NCI-H69 (cell line): ENCODE measurements at places on chromosomes 5 and 9.

DNA sequence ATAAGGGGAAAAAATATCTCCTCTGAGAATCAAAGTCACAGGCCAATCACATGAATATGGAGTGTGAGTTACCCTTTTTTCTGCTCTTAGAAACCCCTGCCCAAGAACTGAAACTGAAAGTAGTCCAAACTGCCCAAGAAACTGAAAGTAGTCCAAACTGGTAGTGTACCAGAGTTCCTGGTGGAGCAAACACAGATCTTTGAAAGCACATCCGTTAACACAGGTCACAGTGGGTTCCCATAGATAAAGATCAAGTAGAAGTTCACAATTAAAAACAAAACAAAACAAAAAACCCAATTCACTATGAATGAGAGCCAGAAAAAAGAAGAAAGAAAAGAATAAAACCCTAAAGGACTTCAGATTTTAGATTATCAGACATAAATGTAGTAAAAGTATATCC is 332.4 kb upstream of the EFNA5 start:
- DNase-seq = peak; percentile 51

- DNase-seq = no peak
Measured at GRCh38 chr5:167731951-167732350, 559.5 kb upstream of the WWC1 start.

- no peak for DNase-seq
Measured at GRCh38 chr9:117470902-117471301, 56.0 kb upstream of the ASTN2 start.

GRCh38 chr5:33270671-33271070 is 170.1 kb upstream of the TARS1 start:
- no peak for DNase-seq

GRCh38 chr9:129309041-129309430 is 131.0 kb upstream of the IER5L start:
- DNase-seq = no peak

- DNase-seq = peak; percentile 45
Measured at GRCh38 chr5:139079991-139080610, 118.1 kb downstream of the SIL1 start.

GRCh38 chr9:12923468-12924009 is 148.7 kb downstream of the LURAP1L start:
- DNase-seq = no peak

- no peak for DNase-seq
Measured at GRCh38 chr5:30436691-30437090, 756.8 kb upstream of the CDH6 start.

- no peak for DNase-seq
Measured at GRCh38 chr9:21988056-21988990, 5.9 kb downstream of the CDKN2A start.

GRCh38 chr9:33264003-33264472 is 470 bp downstream of the BAG1 start:
- DNase-seq = peak; percentile 74

DNA sequence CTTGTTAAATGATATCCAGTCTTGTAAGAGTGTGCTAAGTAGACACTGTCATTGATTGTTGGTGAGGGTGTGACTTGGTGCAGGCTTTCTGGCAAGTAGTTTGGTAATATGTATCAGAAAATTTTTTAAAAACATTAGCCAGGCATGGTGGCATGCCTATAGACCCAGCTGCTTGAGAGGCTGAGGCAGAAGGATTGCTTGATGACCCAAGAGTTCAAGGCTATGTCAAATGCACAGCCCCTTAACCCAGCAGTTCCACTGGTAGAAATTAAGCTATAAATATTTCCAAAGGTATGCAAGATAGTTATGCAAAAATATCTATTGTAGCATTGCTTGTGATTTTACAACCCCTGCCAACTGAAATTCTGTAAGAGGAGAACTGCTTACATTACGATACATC is 24.2 kb downstream of the ZBTB43 start:
- no peak for DNase-seq

GRCh38 chr5:77683171-77683732 is 44.7 kb upstream of the OTP start:
- DNase-seq = no peak

GRCh38 chr9:35518981-35519679 is 29.2 kb downstream of the RUSC2 start:
- DNase-seq = no peak

DNA sequence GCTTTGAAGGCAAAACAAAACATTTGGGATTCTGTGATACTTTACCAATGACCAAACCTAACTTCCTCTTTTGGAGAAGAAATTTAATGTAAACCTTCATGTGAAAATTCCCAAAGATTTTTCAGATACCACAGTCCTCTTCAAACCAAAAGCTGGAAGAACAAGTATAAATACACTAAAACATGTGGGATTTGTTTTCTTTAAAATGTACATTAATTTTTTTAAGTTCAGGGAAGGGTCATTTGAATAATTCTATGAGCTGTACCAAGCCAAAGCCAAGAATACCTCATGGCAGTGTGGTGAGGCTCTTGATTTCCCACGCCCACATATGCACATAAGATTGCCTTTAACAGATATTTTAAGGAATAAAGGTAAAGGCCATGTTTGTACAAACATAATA is 28.4 kb upstream of the ITGA1 start:
- DNase-seq = no peak

DNA sequence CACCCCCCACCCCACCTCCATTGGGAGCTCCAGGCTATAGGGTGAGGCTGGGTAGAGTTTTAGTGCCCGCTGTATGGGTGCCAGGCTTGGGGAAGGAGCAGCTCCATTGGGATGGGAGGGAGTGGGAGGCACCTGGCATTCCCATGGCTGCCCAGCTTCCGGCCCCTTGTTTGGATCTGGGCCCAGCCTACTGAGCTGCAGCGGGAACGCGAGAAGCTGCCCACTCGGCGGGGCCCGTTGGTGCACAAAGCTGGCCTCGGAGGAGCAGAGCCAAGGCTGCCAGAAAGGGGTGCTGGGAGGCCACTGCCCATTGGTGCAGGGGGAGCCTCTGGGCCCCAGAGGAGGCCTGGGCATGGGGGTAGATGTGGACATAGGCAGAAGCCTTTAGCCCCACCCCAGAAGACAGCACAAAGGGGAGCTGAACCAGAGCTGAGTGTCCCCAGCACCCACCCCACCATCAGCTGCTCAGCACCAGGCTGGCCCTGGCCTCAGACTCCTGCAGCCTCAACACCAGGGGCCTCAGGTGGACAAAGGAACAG is 4.4 kb downstream of the LCN9 start:
- no peak for DNase-seq

DNA sequence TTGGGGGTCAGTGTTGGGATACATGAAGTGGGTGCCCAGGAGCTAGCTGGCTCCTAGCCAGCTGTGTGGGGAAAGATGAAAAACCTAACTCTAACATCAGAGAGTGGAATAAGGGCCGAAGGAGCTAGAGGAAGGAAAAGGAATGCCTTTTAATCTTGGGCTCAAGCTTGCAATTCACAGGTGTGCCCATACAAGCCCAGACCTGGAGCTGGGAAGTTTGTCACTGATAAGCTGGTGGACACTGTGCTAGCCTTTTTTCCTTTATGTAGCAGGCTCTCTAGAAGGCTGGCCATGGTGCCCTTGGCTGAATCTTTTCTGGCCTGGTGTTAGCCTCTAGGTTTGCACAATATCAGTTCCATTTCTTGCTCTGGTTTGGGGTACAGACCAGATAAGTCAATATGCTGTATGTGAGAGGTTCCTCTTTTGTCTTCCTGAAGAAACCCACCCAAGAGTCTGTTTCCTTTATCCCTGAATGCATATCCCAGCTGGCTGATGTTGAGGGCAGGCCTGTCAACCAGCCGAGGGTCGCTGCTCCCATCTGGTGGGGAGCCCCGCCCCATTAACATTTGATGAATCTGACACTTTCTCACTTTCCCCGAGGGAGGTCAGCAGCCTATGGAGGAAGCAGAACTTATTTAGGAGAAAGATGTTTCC is 92.4 kb upstream of the CXCL14 start:
- DNase-seq = peak; percentile 34

- no peak for DNase-seq
Measured at GRCh38 chr5:115335301-115335700, 38.8 kb upstream of the CCDC112 start.

DNA sequence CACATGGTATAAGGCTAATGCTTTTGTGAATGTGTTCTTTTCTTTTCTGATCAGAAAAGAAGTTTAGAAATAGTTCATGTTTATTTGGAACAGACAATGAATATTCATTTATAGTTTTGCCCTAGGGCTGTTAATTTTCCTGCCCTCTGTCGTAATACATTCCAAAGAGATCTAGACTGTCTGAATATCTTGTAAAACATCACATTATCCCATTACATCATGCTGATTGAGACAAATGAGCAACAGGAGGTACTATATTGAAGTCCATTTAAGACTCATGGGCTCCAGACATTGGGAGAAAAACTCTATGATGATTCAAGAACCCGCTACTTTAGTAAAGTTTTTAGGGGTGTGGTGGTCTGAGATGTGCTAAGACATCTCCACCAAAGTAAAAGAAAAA is 121.2 kb upstream of the MAP1B start:
- DNase-seq = no peak

- DNase-seq = no peak
Measured at GRCh38 chr5:2282893-2283292, 400.2 kb upstream of the IRX4 start.

DNA sequence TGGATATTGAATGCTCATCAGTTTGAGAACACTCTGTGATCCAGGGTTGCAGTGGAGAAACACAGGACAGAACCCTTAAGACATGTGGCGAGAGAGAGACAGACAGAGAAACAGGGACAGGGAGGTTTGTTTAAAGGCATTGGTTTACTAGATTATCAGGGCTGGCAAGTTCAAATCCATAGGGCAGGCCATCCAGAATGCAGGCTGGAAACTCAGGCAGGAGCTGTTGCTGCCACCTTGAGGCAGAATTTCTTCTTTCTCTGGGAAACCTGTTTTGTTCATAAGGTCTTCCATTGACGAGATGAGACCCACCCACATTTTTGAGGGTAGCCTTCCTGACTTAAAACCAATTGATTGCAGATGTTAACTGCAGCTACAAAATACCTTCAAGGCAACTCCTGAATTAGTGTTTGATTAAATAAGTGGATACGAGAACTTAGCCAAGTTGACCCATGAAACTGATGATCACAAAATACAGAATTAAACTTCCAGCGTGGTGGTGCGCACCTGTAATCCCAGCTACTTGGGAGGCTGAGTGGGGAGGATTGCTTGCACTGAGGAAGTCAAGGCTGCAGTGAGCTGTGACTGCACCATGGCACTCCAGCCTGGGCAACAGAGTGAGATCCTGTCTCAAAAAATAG is 55.9 kb downstream of the NSUN2 start:
- peak; percentile 71 for DNase-seq

DNA sequence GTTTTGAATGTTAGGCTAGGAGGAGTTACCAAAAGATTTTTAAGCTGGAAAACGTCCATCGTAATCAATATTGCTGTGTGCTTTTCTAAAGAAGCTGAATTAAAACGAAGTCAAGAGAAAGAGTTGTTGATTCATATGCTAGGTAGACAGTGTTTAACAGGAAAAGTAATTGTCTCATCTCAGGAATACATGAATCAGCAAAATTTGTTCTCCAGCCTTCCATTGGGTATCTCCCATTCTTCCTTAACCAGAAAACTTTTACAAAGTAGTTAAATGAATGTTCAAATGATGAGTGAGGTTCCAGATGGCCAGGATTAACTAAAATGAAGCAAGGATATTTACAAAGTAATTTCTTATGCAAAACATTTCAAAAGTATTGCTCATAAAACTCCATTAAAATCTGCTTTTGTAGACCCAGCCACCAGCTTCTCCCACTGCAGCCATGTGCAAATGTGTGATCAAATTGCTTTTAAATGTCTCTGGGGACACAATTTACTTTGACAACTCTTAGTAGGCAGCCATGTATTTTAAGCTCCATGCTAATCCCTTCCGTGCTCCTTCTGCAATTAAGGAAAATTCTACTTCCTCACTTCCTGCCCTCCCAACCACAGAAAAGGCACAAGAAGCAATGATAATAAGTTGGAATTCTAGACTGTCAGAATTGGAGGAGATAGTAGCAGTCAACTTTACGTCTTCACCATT is 121.2 kb downstream of the HTR4 start:
- DNase-seq = peak; percentile 8

DNA sequence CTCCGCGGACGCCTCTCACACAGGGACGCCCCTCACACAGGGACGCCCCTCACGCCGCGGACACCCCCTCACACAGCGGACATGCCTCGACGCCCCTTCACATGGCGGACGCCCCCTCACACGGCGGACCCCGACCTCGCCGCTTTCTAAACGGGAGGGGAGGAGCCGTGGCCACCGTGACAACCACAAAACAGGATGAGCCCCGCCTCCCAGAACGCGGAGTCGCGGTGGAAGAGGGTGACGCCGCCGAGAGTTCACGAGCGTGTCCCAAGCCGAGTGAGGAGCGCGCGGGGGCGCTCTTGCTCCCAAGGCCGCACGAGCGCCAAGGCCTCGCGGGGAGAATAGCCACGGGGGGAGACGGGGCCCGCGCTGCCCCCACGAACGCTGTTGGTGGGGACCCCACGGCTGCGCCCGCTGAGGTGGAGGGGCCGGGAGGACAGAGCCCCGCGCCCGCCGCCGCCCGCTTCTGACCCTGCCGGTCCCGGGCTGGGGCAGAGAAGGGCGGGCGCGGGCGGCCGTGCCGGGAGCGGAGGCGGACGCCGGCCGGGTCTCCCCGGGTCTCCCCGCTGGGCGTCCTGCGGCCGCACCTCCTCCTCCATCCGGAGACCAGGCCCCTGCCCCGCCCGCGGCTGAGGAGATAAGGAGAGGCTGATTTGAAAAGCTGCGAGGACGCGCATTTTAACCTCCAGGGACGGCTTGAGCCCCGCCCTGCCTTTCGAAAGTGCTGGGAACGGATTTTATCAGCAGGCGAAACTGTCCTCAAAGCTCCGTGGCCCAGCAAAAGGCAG is 3.9 kb upstream of the NKD2 start:
- peak; percentile 59 for DNase-seq

- DNase-seq = peak; percentile 95
Measured at GRCh38 chr5:146641941-146642340, 126.0 kb upstream of the GPR151 start.

DNA sequence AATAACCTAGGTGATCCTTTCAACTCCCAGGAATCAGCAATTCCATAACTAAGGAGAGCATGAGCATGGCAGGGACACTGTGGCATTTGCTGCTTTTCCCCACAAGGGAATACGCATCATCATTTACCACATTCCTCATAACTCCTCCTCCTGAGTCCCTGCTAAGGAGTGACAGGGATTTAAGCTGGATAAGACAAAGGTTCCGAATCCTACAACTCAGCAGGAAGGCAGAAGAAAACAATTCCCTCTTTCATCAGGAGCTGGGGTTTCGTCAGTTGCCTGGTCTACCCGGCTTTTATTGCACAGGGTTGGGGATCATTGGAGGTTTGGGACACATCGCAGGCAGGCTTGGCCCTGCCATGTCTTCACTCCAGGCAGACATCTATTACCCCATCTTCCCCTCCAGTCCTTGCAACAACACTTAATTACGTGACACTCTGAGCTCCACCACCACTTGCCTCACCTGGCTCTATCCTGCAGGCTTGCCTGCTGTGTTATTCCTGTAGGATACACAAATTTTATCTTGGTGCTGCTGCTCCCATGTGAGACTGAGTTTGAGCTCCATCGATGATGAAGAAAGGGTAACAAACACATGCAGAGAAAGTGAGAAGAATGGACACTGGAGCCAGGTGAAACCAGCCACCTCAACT is 563.0 kb upstream of the KLF4 start:
- DNase-seq = no peak
